Stimulated activated CD4-positive, alpha-beta T cell treated with anti-CD3 and anti-CD28 coated beads, Interleukin-4, amount 100 ng/mL, for 24 hours (primary cell): ENCODE measurements at places on chromosomes 5 and 9.

DNA sequence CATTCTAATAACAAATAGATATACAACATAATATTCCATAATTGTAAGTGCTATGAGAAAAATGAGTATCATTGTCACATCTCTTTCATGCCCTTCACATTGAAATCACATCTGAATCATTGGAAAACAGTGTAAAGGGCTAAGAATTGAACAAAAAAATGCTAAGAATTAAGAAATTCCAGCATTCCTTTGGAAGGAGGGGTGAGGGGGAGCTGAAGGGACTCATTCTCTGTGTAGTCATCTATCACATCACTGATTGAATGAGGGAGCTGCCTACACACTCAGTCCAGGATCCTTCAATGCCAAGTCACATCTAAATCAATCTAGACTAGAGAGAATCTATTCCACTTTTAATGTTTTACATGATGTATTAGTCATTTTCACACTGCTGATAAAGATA is 286.6 kb downstream of the DTWD2 start:
- DNase-seq, result no peak

- peak; percentile 12 for DNase-seq
Measured at GRCh38 chr9:36492865-36493264, 79.8 kb upstream of the MELK start.

DNA sequence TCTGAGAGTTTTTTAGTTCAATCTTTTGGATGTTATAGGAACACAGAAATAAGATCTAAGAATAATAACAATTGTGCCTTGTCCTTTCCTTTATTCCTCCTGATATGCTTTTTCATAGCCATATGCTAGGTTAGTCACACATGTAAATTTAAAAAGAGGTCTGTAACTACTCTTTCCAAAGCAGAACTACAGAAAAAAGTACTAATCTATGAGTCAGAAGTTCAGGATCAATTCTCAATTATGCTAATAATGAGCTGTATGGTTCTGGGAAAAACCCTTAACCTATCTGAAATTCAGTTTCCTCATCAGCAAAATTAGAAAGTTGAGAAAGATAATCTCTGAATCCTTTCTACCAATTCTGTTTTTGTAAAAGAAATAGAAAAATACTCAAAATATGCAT is 44.4 kb downstream of the ANKRD31 start:
- DNase-seq, result no peak

DNA sequence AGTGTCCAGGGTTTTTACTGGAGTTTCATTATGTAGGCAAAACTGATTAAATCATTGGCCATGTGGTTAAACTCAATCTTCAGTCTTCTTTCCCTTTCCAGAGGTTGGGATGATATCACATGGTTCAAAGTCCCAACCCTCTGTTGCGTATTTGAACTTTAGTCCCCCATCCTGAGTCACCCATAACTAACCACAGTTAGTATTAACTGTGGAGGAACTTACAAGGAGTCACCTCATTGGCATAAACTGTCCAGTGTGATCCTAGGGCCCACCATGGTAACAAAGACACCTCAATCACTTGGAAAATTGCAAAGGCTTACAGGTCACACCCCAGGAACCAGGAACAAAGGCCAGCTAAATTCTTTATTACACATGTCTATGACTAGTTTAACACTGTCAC is 188.5 kb downstream of the COX7C start:
- DNase-seq, result no peak

DNA sequence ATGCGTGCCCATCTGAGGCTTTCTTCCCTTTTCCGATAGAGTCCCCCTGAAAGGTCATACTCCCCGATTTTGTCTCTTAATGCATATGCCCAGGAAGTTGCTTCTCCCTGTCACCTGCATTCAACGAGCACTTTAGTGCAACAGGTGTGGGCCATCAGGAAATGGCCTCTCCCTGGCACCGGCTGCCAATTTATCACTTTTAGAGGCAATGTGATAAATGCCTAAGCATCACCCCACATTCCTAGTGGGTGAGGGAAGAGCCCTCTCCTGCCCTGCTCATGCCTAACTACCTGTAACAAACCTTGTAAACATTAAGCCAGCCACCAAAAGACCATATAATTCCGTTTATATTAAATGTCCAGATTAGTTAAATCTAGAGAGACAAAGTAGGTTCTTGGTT is 1.1 kb upstream of the SNAPC3 start:
- DNase-seq, result no peak
